Activated CD4-positive, alpha-beta T cell treated with anti-CD3 and anti-CD28 coated beads, Interleukin-2, amount 10 ng/mL, durations not matched to agents 7 days and 5 days (primary cell): ENCODE measurements at places on chromosomes 6 and 20.
A peak's percentile ranks its signal among the peaks of the same experiment; 100 is the strongest.

GRCh38 chr6:44495036-44495901 is 107.8 kb downstream of the CDC5L start:
- DNase-seq: no peak
- no peak overlapping the region for H3K4me3 ChIP-seq
- H3K27ac ChIP-seq: no peak overlapping the region
- H3K36me3 ChIP-seq: no peaks in the 10 kb centered on the region

DNA sequence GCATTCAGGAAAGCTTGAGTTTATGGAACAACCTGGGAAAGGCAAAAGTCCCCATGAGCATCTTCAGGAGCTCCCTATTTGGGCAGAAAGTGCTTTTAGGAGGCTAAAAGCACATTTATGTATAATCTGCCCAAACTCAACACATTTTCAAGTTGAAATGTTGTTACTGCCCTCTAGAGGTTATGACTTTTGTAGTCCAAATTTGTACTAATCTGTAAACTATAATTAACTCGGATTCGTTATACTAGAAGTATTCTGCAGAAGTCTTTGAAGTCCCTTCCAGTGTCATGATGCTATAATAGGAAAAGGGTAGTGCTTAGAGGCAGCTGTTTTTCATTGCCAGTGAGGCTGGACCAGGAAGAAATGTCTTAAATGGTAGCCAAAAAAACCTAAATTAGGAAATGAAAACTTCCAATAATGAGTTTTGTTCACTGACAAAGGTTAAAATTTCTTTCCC is 44.8 kb upstream of the EMILIN3 start:
- H3K4me1 ChIP-seq: peaks cover 44% of the 10 kb centered on the region
- no peak for DNase-seq
- no peak overlapping the region for H3K27ac ChIP-seq

DNA sequence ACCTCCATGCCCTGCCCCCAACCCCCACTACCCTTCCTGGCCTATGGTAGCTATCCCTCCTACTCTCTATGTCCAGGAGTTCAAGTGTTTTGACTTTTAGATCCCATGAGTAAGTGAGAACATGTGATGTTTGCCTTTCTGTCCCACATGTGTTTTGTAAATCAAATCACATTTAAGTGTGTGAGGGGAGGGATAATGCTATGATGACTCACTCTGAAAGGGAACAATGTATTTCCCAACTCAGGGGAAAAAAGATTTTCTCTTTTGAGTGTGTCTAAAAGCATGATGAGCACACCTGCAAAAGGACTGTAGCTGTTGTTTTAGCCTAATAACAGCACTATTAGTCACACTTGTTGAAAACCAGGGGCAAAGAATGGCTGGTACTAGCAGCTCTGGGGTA is 193.7 kb downstream of the GJA10 start:
- H3K4me3 ChIP-seq: no peak overlapping the region
- no peaks in the 10 kb centered on the region for H3K27me3 ChIP-seq
- H3K4me1 ChIP-seq: peaks cover 68% of the 10 kb centered on the region
- DNase-seq: no peak
- H3K27ac ChIP-seq: no peak overlapping the region

DNA sequence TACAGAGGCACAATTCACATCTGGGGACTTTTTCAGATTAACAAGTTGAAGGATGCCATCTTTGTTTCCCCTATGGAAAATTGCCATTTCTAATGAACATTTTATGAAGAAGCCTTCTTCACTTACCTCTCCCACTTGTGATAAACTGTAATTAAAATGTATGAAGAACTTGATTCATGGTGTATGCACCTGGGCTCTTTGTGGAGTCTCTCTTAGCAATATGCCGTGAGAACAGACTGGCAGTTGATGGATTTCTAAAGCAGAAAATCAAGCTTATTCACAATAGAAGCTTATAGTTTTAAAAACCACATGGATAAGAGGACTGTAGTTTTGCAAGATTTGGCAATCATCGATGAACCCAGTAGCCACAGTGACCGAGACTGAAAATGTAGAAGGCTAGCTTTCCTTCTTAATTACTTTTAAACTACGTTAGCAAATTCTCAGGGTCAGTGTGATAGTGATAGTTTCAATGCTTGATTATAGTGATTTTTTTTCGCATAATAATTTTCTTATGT is 270.6 kb downstream of the PRL start:
- H3K36me3 ChIP-seq: peaks cover 5% of the 10 kb centered on the region
- peak overlapping the region; percentile 76 for H3K27ac ChIP-seq
- DNase-seq: no peak
- H3K4me1 ChIP-seq: peaks cover 44% of the 10 kb centered on the region
- no peaks in the 10 kb centered on the region for H3K27me3 ChIP-seq

DNA sequence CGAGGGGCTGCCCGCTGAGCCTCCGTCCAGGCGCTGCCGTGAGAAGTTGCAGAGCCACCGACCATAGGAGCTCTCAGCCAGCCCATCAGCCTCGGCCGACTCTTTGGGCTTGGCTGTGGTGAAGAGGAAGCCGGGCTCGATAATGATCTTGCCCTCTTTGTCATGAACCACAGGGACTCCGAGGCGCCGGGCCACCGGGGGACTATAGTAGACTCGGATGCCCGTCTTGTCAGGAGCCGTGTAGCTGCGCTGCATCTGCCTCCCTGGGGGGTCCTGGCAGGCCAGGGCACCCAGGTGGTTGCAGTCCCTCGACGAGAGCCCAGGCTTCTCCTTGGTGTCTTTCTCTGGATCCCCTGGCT is 20.5 kb upstream of the DSN1 start:
- no peaks in the 10 kb centered on the region for H3K4me1 ChIP-seq
- H3K36me3 ChIP-seq: no peaks in the 10 kb centered on the region
- no peaks in the 10 kb centered on the region for H3K27me3 ChIP-seq
- no peak overlapping the region for H3K27ac ChIP-seq
- no peak overlapping the region for H3K4me3 ChIP-seq
- no peak for DNase-seq

GRCh38 chr20:10369723-10370090 is 64.3 kb downstream of the MKKS start:
- no peak for DNase-seq
- no peak overlapping the region for H3K27ac ChIP-seq
- peaks cover 30% of the 10 kb centered on the region for H3K27me3 ChIP-seq
- no peaks in the 10 kb centered on the region for H3K36me3 ChIP-seq
- H3K4me3 ChIP-seq: no peak overlapping the region
- H3K4me1 ChIP-seq: no peaks in the 10 kb centered on the region

- DNase-seq: peak; percentile 71
- H3K27ac ChIP-seq: peak overlapping the region; percentile 86
- H3K4me1 ChIP-seq: peaks cover 42% of the 10 kb centered on the region
- H3K27me3 ChIP-seq: no peaks in the 10 kb centered on the region
These were observed 5.7 kb upstream of the DDX43 start for GRCh38 chr6:73388800-73389512.

GRCh38 chr6:121691126-121691551 is 255.7 kb downstream of the GJA1 start:
- no peak for DNase-seq
- no peak overlapping the region for H3K27ac ChIP-seq
- H3K27me3 ChIP-seq: no peaks in the 10 kb centered on the region
- H3K4me3 ChIP-seq: no peak overlapping the region
- H3K4me1 ChIP-seq: peaks cover 6% of the 10 kb centered on the region
- H3K36me3 ChIP-seq: no peaks in the 10 kb centered on the region

DNA sequence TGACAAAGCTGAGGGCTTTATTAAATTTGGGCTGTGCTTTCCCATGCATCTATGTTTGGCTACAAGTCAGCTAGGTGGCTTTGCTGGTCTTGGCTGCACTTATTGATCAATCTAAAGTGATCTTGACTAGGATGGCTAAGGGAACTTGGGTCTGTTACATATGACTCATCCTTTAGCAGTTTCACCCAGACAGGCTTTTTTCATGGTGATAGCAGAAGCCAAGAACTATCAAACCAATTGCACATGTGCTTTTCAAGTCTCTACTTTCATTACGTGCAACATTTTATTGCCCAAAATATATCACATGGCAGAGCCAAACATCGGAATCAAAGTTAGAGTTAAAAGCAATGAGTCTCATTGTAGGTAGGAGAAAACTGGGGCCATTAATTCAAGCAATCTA is 626.3 kb downstream of the TENT5A start:
- no peak overlapping the region for H3K4me3 ChIP-seq
- no peak for DNase-seq
- H3K27me3 ChIP-seq: no peaks in the 10 kb centered on the region
- no peaks in the 10 kb centered on the region for H3K36me3 ChIP-seq
- no peak overlapping the region for H3K27ac ChIP-seq
- H3K4me1 ChIP-seq: no peaks in the 10 kb centered on the region

DNA sequence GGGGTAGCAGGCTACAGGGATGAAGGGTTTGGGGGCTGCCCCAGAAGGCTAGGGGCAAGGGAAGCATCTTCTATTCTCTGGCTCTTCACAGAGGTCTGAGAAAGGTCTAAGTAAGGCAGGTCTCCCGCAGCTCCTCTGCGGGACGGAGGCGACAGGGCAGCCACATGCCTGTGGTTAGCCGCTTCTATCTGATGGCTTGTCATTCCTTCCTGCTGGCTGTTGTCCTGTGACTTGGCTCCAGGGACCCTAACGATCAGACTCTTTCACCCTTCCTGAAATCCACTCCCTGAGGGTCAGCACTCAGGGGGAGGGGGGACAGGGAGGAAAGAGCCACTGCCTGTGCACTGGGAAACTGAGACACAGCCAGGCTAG is 673 bp downstream of the CST7 start:
- peak; percentile 12 for DNase-seq
- H3K4me1 ChIP-seq: peaks cover 77% of the 10 kb centered on the region
- peak overlapping the region; percentile 88 for H3K27ac ChIP-seq
- peak overlapping the region; percentile 71 for H3K4me3 ChIP-seq

GRCh38 chr6:95973976-95974375 is 41.8 kb upstream of the FUT9 start:
- H3K4me1 ChIP-seq: no peaks in the 10 kb centered on the region
- H3K27me3 ChIP-seq: no peaks in the 10 kb centered on the region
- no peak for DNase-seq
- no peak overlapping the region for H3K4me3 ChIP-seq

- H3K36me3 ChIP-seq: no peaks in the 10 kb centered on the region
- H3K4me3 ChIP-seq: no peak overlapping the region
- H3K4me1 ChIP-seq: no peaks in the 10 kb centered on the region
- H3K27me3 ChIP-seq: peaks cover 13% of the 10 kb centered on the region
These were observed 22.5 kb upstream of the IYD start for GRCh38 chr6:150346346-150346745.

DNA sequence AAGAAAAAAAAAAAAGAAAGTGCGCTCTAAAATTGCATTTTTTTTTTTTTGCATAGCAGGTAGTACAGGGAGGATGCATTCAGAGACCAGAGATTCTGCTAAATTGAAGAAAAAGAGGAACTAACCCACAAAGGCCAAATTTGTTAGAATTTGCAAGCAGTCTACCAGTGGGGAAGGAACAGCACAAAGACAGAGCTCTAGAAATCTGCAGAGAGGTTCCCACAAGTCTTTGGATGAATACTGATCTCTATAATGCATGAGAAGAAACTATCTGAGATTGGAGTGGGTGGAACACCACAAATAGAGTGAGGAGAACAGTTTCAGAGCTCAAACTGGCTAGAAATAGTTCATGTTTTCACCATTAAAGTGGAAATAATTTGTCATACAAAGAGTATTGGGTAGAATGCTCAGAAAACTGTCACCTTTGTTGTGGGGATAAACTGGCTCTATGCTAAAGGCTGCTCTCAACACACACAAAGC is 79.6 kb upstream of the AHI1 start:
- no peak for DNase-seq
- peaks cover 18% of the 10 kb centered on the region for H3K4me1 ChIP-seq
- peaks cover 6% of the 10 kb centered on the region for H3K36me3 ChIP-seq
- no peak overlapping the region for H3K4me3 ChIP-seq
- no peaks in the 10 kb centered on the region for H3K27me3 ChIP-seq
- H3K27ac ChIP-seq: peak overlapping the region; percentile 14

DNA sequence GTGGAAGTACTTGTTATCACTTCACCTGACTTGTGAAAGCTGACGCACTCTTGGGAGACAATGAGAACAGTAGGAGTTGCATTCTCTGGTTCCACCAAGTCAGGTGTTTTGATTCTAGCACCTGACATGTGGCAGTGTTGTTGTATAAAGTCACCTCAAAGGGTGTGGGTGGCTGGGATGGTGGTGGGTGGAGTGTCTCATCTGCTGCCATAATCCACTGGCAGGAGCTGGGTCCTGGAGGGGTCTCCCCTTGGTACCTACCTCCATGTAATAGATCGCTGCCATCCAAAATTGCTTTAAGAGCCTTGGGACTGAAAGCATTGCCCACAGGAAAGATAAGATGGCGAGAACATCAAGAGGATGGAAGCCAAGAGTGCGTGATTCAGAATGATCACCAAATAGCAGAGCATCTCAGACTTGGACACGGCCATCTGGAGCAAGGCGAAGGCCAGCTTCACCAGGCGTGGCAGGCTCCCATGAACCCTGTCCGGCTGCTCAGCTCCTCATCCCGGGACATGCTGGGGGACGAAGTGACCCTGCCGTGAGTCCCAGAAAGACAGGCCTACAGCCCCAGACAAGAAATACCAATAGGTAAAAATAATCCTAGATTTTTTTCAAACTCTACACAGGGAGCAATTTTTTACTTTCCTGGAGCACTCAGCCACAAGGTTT is 56.6 kb downstream of the NPEPL1 start:
- H3K27me3 ChIP-seq: peaks cover 12% of the 10 kb centered on the region
- no peaks in the 10 kb centered on the region for H3K4me1 ChIP-seq
- no peak for DNase-seq
- no peaks in the 10 kb centered on the region for H3K36me3 ChIP-seq
- no peak overlapping the region for H3K4me3 ChIP-seq

DNA sequence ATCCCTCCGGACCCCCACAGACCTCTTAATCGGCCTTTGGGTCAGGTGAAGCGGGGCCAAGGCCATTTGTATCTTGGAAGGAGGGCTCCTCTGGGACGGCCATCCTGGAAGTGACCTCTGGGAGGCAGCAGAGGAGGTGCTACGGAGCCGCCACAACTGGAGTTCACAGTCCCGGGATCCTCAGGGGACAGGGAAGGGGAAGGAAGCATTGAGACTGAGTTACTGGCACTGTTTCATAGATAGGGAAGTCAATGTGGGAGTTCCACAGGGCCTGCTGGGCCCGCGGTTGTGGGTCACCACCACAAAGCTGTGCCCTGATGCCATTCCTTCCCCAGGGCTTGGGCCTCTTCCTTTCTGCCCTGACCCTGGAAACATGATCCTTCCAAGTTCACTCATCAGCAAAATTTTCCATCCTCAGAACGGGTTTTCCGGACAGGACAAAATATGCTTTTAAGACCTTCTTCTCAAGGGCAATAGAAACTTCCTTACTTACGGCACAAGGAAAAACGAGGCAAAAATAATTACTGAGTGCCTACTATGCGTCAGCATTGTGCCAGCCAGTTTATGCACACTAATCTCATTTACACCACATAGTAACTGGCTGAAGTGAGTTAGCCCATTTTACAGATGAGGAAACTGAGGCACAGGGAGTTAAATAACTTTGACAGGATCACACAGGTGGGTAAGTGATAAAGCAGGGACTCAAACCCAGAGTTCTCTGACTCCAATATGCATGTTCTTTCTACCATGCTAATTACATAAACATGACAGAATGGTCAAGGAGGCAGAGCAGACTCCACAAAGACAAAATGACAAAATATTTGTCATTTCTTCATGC is 143.8 kb downstream of the UNC5CL start:
- H3K4me1 ChIP-seq: no peaks in the 10 kb centered on the region
- DNase-seq: no peak
- H3K4me3 ChIP-seq: no peak overlapping the region
- no peaks in the 10 kb centered on the region for H3K27me3 ChIP-seq
- H3K27ac ChIP-seq: no peak overlapping the region

GRCh38 chr6:136737871-136738691 is 54.2 kb downstream of the MAP3K5 start:
- no peaks in the 10 kb centered on the region for H3K27me3 ChIP-seq
- no peak for DNase-seq
- H3K4me1 ChIP-seq: peaks cover 27% of the 10 kb centered on the region
- H3K4me3 ChIP-seq: no peak overlapping the region
- peaks cover 6% of the 10 kb centered on the region for H3K36me3 ChIP-seq
